Bronchial epithelial cell (primary cell): ENCODE measurements at places on chromosomes 12 and 14.

- no peak for DNase-seq
These were observed 41.2 kb downstream of the TMEM132D start for GRCh38 chr12:129862561-129863175.

GRCh38 chr12:18849080-18849479 is 111.2 kb downstream of the CAPZA3 start:
- peak; percentile 52 for DNase-seq

GRCh38 chr12:8108808-8109398 is 14.5 kb upstream of the CLEC4A start:
- peak; percentile 67 for DNase-seq

DNA sequence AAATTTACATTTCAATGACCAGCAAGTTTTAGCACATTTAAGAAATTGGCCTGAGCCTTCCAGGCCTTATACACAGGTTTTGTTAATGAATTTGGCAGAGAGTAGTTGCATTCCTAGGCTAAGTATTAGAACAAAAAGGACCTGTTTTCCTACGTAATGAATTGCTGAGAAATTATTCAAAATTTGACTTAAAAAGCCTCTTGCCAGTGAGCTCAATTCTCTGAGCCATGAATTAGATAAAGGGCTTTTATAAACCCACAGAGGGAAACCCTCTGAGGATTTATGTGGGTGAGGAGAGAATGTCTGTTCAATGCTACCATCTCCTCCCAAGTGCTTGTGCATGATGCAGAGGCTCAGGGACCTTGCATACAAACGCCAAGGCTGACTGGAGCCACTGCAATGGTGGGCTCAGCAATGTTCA is 94.5 kb upstream of the PELI2 start:
- no peak for DNase-seq

DNA sequence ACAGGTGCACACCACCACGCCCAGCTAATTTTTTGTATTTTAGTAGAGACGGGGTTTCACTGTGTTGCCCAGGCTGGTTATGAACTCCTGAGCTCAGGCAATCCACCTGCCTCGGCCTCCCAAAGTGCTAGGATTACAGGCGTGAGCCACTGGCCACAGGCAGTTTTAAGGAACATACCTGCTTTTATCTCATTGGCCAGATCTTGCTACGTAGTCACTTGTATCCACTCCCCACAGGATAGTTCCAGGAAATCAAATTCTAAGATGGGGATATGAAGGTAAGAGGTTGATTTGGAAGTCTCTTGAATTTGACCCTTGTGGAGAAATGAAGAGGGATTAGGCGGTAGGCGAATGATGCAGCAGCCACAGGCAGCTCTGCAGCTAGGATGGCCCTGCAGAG is 8.8 kb upstream of the PLEKHG6 start:
- no peak for DNase-seq

- DNase-seq, result no peak
These were observed 129.4 kb upstream of the NPAS3 start for GRCh38 chr14:32809255-32809654.

DNA sequence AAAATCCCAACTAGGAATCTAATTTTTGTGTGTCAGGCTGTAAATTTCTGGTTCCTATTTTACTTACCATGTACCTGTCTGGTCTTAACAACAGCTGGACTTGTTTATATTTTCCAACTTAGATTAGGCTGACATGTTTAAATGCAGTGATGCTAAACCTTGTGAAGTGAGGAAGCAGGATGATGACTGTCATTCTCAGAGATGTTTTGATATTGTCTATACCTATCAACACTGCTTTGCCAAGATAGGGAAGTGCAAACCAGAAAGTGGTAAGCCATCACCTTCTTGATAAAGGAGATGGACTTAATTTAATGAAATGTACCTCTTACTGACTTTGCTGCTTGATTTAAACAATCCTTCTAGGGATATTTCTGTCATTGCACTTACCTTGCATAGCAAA is 2.1 kb downstream of the BICD1 start:
- no peak for DNase-seq

- peak; percentile 22 for DNase-seq
These were observed 33.8 kb downstream of the CREBL2 start for GRCh38 chr12:12645485-12645884.

GRCh38 chr12:101748907-101749306 is 9.6 kb upstream of the SYCP3 start:
- no peak for DNase-seq

GRCh38 chr14:67595392-67595791 is 4.7 kb downstream of the PIGH start:
- no peak for DNase-seq

GRCh38 chr12:129911428-129912049 is 7.7 kb upstream of the TMEM132D start:
- DNase-seq, result peak; percentile 10

DNA sequence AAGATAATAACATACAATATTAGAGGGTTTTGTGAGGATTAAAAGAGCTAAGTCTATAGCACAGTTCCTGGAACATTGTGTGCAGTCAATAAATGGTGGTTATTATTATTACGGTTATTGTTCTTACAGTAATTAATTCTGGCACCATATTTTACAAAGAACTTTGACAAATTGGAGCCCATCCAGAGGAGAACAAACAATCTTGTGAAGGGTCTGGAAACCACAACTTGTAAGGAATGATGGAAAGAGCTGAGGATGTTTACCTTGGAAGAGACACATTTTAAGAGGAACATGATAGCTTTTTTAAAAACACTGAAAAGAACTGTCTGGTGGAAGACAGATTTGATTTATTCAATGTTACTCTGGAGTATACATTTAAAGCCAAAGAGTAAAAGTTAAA is 150.5 kb upstream of the KRR1 start:
- no peak for DNase-seq

DNA sequence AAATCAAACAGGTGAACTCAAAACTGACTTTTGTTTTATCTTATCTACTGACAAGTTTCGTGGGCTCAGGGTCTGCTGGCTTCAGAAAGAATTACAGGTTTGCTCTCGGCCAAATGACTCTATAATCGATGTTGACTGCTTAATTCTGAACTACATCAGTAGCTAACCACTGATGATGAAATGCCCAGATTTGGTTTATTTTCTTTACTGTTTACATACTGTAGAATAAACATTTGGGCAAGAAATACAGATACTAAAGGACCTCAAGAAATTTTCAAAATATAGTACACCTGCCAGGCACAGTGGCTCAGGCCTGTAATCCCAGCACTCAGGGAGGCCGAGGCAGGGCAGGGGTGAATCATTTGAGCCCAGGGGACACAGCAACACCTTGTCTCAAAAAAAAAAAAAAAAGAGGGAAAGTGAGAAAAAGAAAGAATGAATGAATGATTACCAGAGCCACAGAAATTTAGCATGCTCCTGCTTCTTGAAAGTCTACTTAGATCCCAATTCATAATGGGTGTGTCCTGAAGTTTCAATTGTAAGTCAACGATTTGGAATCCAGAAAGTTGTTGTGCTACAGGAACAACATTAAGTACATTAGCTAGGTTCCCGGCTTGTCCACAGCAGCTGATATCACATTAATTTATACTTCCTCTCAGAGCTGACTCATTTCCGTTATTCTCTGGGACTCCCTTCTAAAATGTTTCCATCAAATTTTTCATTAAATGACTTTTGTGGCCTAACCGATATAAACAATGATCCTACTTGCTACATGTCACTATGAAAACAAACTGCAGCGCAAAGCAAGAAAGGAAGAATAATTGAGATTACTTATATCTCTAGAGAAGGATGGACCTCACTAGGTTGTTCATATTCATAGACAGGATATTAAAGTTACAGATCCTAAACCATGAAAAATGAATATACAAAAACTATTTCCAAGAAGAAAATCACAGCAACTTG is 134.3 kb downstream of the MED13L start:
- peak; percentile 86 for DNase-seq

DNA sequence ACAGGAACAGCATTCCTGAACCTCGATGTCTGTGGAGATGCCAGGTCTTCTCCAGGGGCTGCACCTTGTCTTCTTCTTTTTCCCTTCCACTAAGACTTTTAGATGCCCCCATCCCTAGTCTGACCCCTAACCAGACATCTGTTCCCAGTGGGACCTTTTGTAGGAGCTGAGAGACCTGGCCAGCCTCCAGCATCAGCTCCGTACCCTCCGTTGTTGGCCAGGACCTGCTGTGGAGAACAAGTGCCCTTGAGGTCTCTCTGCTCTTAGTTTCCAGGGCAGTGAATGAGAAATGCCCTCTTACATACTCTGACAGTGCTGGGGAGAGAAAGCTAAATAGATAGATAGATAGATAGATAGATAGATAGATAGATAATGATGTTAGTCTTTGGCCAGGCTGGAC is 16.8 kb upstream of the SDR39U1 start:
- no peak for DNase-seq

DNA sequence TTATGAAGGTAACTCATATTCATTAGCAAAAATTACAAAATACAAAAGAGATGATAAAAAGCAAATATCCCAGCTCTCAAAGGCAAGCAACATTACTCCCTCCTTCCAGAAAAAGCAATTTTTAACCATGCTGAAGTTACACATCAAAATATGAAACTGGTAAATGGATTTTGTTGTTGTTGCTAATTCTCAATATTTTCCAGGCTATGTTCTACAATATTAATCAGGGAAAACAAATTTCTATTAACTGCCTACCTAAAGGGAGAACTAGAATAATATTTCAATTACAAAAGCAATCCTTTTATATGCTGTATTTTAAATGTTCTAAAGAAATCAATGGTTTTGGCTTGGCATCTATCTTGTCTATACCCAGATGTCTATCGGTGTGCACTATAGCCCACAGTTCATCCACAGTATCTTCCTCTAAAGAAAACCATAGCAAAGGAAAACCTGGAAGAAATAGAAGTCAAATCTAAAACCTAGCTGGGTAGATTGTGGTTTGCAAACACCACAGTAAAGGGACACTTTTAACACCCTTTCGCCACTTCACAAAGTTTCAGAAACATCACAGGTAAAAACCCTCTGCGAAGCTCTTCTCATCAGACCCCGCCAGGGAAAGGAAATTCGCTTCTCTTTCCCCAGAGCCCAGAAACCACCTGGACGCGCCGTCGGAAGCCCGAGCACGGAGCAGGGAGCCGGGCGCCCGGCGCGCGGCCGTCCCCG is 32.0 kb downstream of the TC2N start:
- DNase-seq, result no peak

DNA sequence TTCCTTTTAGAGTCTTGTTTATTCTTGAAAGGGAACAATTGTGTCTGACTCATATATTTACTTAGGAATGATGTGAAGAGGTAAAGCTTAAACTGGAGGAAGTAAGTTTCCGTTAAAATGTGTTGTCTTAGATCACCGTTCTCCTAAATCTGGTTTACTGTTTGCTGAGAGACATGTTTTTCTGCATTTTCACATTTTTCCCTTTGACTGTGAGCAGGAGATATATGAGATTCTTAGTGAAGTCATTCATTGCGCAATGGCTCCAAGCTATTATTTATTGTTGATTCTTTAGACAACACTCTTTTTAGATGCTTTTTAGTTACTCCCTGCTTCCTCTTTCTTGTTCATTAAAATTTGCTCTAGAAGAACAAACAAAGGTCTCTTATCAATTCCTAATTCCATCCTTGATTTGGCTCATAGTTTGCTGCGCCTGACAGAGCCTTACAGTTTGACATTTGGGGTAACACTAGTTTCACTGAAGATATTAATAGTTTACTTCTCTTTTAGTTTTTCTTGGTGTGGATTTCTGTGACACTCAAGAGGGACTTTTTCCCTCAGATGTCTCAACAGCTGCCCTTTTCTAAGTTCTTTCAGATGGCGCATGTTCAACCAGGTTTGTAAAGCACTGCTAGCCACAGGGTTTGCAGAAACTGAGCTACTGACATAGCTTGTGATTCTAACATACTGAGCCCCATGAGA is 11.4 kb downstream of the CLECL1 start:
- peak; percentile 93 for DNase-seq
